ENCODE measurements at places on chromosomes 6 and 20.

- DNase-seq: no peak
Observed at GRCh38 chr6:107576852-107577251, 86.9 kb downstream of the SOBP start.

DNA sequence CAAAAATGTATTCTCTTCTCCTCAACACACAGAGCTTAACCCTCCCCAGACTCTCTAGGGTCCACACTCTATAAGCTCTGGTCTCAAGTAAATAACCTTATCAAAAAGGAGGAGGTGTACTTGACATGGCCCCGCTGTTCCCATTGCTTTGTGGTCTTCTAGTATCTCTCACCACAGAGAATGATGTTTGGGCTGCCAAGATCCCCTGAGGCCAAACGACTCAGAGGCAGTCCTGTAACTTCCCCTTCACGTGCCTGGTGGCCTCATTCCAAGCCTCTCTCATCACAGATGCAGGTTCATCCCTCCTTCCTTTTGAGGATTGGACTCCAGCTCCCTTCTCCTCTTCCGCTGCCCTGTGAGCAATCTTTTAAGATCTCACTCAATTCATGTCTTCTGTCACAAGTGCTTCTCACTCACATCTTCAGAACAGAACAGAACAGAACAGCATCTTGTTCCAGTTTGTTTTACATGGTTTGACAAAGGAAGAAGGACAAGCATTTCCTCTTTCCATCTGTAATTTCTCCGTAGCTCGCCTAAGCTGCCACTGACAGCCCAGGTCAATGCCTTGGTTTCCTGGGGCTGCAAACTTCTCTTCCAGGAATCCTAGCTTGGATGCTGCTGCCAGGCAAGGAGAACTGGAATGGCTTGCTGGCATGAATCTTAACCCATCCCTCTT, 541.5 kb downstream of the CD83 start:
- DNase-seq: no peak

- DNase-seq: no peak
Observed at GRCh38 chr6:166954118-166954713, 2.1 kb downstream of the RNASET2 start.

- no peak for DNase-seq
Observed at GRCh38 chr6:71190809-71191208, 97.8 kb upstream of the OGFRL1 start.

GRCh38 chr6:39073471-39074355, 25.1 kb downstream of the GLP1R start:
- DNase-seq: no peak

DNA sequence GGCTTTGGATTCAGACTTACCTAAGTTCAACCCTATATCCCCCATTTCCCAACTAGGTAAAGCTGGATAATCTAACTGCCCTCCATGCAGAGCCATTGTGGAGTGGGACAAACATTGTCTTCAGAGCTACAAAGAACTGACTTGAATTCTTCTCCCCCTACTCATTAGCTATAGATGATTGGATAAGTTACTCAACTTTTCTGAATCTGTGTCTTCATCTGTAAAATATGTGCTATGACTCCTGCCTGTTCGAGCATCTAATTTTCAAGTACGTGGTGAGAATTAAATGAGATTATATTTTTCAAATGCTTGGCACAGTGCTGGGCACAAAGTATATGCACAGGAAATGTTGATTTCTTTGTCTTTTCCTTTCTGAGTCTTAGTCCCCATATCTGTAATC, 240.3 kb upstream of the TCF21 start:
- DNase-seq: no peak

DNA sequence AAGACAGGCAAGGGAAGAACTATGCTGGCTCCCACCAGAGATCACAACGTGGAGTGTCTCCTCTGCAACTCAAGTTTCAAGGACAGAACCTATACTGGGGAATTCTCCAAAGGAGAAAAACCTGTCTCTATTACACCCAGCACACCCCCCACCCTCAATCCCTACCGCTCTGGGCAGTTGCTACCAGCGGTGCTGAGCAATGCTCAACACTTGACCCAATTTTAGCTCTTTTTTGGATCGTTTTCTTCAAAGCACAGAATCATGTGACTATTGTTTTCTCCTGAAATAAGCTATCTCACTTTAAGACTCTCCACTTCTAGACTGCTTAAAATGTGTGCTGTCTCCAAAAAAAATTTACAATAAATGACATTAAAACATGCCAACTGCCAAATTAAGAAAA, 23.3 kb downstream of the MAP7 start:
- DNase-seq: no peak

GRCh38 chr6:137102050-137102848, 57.5 kb upstream of the IL20RA start:
- no peak for DNase-seq

GRCh38 chr6:95133578-95133977, 443.8 kb upstream of the MANEA start:
- no peak for DNase-seq

DNA sequence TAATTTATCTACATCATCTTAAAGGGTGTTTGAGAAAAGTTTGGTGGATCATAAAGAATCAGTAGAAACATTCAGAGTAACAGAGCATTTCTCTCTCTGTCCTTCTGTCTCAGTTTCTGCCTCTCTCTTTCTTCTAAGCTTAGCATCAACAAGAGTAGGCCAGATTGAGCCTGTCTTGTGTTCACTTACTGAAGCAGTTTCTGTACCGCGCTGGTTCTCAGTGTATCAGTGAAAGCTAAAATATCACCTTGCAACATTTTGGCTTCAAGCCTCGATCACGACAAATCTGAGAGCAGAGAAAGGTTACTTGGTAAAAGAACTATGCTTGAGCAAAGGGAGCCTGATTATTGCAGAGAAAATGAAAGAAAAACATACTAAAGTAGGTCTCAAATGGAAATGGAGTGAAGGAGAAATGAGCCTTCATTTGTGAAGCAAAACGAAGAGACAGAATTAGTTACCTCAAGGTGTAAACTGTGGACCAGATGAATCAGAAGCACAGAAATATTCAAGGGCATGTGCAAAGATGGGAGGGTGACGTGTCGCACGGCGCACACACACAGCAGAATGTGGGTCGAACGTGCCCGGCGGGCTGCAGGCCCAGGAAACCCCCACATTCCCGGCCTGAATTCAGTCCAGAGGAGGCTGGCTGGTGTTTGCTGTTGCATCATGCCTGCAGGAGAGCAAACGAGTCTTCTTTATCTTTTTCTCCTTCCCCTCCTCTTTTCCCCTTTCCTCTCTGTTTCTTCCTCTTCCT, 509.3 kb downstream of the QKI start:
- DNase-seq: no peak

GRCh38 chr20:40109136-40109535, 579.9 kb downstream of the MAFB start:
- no peak for DNase-seq

GRCh38 chr20:884983-885952, 30.9 kb downstream of the ANGPT4 start:
- no peak for DNase-seq

GRCh38 chr20:1277529-1278322, 11.6 kb downstream of the SNPH start:
- no peak for DNase-seq

- DNase-seq: no peak
Observed at GRCh38 chr20:63688228-63689045, 8.0 kb upstream of the TNFRSF6B start.

GRCh38 chr6:159169193-159169555, at the start of gene FNDC1:
TSS of gene FNDC1 (plus strand) at chr6:159169400. CDS start at chr6:159169597, 197 bp downstream.
- DNase-seq: peak; percentile 87

GRCh38 chr20:20000211-20000968, 16.8 kb upstream of the NAA20 start:
- DNase-seq: no peak

GRCh38 chr20:48220033-48220633, 434.9 kb upstream of the SULF2 start:
- DNase-seq: no peak

- no peak for DNase-seq
Observed at GRCh38 chr6:159971341-159972178, 2.7 kb downstream of the IGF2R start.

DNA sequence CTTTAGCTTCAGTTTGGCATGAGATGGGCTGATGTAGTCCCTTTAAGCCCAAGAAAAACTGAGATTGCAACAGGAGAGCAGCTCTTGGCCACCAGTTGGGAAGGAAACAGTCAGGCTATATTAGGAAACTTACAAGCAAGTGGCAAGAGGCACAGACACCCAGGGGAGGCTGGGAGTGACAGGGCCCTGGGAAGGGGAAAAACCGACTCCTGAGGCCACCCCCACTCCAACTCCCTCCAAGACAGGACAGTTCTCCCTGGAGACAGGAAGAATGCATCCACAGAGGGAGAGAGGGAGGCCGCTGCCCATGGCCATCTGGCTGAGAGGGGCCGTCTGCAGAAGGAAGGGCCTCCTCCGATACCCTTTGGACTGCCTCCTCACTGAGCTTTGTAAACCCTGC, 20.5 kb downstream of the JPH2 start:
- DNase-seq: no peak

GRCh38 chr6:7701212-7701834, 24.6 kb upstream of the BMP6 start:
- no peak for DNase-seq

GRCh38 chr20:47066484-47067270, 172.0 kb downstream of the EYA2 start:
- no peak for DNase-seq

DNA sequence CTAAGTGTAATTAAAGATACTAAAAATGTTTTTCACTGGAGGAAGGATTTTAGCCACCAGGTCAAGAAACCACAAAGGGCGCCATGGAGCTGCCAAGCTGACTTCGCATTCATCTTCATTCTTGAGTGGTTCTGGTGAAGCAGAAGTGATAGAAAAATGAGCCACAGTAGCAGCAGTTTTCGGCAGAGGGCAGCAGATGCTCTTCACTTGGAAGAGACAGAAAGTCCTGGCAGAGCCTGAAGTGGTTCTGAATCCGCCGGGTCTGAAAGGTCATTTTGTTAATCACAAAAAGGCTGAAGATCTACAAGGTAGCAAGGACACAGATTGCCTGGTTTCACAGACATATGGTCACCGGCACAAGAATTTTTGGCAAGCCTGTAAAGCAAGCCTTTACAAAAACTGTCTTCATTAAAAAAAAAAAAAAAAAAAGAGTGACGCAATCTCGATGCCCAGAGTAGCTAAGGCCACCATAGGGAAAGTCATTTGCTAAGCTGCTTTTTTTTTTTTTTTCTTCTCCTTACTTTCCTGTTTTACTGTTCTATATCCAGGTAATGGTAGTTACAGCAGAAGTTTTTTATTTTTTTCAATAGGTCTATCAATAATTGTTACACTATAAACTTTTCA, 345.1 kb upstream of the AGPAT4 start:
- no peak for DNase-seq

GRCh38 chr6:31897612-31898382, at the start of gene EHMT2:
TSS of gene EHMT2 (minus strand) at chr6:31897698. CDS start at chr6:31897677, 21 bp downstream.
- peak; percentile 96 for DNase-seq

DNA sequence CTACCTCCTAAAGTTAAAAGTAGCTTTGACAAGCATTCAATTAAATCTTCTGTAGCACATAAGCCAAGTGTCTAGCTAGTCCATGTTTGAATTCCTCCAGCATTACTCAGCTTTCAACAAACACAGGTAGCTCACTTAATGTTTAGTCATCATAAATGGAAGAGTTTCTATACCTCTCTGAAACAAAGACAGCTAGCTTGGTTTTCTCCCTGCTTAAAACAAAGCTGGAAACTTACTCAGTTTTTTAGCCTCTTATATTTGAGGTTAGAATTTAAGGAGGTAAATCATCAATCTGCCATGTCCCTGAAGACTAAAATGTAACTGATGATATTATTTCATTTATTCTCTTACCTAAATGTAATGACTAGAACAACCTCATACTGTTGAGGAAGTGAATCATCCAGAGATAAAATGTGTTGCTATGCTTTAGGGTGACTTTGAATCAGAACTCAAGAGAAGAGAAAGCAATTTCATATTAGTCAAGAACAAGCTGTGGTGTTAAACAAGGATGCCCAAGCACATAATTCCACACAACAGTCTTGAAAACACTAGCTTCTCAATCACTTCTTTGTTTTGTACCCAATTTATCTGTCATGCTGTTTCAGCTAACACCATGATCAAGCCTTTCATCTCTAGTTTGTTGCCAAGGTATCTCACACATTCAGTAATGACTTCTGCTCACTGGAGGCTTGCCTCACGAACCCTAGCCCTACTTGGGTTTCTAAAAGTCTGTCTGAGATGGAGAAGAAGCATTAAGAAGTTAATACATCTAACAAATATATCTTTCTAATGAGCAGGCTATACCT, 251.9 kb downstream of the EPM2A start:
- DNase-seq: no peak

DNA sequence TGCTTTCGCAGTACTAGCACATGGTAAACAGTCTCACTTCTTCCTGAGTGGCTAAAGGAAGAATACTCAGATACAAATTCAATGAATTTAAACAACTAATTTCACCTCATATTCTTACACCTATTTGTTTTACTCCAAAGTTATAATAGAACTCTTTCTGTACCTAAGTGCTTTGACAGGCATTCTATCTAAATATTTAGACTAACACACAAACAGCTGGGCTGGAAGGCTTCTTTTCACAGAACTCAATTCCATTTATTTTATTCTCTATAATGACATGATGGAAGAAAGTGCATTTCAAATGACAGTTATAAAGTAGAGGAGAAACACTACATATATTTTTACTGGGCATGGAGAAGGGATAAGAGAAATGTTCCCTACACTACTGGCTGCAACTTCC, 384.9 kb upstream of the SPTLC3 start:
- DNase-seq: no peak

GRCh38 chr6:117465691-117466090, 16.8 kb upstream of the DCBLD1 start:
- no peak for DNase-seq

GRCh38 chr6:164749221-164750064, 560.0 kb downstream of the C6orf118 start:
- DNase-seq: no peak

DNA sequence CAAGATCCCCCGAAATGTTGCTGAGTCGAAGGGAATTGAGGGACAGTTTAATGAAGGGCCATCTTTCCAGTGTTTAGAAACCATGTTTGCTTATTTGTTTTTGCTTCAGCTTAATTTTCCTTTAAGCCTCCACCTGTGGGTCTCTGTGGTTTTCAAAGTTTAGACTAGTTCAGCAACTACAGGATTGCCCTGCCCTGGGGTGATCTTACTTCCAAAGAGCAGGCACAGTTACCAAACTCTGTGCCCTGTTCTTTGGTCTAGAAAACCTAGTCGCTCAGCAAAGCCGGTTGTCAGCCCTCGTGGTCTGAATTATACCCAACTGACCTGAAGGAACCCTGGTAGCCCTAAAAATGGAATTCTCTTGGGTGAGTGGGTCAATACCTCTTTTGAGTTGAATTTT, 219.2 kb upstream of the GMDS start:
- DNase-seq: no peak

Measured in GM20000 (cell line).